ENCODE measurements at places on chromosomes 4 and X.

GRCh38 chr4:7983296-7983695 lies 43.6 kb upstream of the AFAP1 start:
- DNase-seq: no peak

DNA sequence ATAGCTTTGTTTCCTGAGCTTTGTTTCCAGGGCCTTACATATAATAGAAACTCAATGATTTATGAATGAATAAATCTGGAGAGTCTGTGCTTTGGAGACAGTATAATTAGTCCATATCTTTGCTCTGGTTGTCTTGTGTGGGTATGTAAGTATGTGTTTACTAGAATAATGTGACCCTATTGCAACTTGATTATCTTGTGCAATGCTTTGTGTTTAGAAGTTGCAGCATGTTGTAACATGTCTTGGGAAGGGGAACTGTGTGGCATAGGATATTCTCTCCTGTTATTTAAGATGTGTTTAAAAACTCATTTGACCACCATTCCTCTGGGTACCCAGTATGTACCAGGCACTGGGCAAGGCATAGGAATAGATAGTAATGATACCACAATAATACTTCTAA lies 6.1 kb downstream of the SPATA18 start:
- no peak for DNase-seq

- no peak for DNase-seq
Observed at GRCh38 chr4:74531963-74532794, 87.2 kb downstream of the AREG start.

DNA sequence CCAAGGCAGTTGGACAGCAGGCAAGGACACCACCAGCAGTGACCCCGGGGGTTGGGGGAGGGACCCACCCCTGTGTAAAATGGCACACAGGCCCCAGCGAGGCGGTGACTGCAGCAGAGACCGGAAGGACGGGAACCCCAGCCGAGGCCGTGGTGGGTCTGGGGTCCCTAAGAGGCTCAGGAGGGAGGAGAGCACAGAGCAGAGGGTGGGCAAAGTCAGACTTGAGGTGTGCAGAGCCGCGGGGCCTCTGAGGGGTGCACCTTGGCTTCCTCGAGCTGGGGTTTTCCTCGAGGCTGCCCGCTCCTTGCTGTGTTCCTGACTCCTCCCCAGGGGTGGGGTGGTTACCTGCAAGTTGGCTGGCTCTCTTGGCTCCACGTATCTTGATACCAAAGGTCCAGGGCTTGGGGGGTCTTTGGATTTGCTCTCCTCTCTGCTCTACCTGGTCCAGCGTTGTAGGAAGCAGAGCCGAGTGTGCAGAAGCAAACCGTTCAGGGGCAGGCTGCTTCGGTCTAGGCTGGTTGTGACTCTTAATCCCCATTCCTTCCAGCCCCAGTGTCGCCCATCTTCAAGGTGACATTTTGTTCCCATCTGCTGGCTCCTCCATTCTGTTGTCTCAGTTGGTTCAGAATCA lies 37.9 kb upstream of the SORCS2 start:
- no peak for DNase-seq

DNA sequence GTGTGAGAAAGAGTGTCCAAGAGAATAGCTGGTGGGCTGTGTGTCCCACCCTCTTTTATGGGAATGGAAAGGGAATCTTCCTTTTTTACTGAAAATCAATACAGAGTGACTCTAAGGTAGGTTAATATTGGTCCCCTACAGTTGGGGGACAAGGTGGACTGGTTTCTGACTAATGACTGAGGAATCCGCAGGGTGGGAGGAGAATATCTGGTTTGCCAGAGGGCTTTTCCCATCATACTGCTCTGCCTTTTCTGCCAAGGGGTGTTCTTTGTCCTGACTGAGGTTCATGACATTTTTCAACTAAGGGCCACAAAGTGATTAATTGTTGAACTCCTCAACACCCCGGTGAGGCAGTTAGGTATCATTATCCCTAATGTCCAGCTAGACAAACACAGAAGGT lies 261.6 kb downstream of the SPATA18 start:
- no peak for DNase-seq

GRCh38 chrX:149013081-149013480 lies 492.0 kb downstream of the IDS start:
- DNase-seq: no peak

DNA sequence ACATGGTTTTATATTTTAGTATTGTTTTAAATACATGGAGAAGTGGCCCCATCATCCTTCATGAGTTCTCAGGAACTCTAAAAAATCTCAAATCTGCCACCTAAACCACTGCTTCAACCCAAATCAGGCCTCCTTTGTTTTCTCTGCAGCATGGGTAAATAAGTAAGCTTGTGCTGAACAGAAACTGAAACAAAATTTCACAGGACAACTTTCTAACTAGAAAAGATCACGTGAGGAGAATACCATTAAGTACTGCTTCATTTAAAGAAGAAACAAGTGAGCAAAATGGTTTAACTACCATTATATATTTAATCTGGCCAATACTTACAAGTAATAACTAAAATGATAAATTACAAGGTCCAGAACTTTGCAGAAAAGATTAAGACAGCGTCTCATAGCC lies 2.5 kb downstream of the ARAP2 start:
- DNase-seq: no peak

DNA sequence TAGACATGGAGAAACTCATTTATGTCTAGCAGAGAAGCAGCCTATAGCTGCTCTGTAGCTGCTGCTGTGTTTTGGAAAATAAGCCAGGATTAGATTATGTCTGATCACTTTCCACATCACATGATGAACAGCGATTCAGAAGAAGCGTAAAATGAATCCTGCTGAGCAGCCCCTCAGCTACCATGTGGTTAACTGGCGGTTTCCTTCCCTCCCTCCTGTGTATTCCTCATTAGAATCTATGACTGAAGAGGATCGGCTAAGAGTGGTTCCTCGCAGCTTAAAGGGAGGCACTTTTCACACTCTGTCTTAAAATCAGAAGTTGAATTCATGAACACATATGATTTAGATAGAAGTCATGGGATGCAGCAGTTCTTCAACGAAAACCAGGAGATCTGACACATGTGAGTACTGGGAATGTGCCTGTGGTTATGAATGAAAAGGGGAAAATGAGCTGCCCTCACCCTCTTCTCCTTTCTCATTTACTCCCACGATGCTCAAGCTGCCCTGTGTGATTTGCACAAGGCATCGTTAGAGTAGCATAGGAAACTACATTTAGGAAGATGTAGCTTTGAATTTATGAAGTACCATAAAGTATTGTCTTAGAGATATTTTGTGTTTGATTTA lies at the start of gene PPEF1:
Gene PPEF1 (plus strand): TSS at position 220 of the 624 bp plus-strand sequence. CDS start 136 bp downstream, at position 356.
- DNase-seq: no peak

DNA sequence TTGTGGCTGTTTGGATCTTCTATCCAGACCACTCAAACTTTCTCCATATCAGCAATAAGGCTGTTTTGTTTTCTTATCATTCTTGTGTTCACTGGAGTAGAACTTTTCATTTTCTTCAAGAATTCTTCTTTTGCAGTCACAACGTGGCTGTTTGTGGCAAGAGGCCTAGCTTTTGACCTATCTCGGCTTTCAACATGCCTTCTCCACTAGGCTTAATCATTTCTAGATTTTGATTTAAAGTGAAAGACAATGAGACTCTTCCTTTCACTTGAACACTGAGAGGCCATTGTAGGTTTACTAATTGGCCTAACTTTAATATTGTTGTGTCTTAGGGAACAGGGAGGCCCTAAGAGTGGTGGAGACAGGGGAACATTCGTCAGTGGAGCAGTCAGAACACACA lies 19.1 kb downstream of the FGF2 start:
- no peak for DNase-seq

DNA sequence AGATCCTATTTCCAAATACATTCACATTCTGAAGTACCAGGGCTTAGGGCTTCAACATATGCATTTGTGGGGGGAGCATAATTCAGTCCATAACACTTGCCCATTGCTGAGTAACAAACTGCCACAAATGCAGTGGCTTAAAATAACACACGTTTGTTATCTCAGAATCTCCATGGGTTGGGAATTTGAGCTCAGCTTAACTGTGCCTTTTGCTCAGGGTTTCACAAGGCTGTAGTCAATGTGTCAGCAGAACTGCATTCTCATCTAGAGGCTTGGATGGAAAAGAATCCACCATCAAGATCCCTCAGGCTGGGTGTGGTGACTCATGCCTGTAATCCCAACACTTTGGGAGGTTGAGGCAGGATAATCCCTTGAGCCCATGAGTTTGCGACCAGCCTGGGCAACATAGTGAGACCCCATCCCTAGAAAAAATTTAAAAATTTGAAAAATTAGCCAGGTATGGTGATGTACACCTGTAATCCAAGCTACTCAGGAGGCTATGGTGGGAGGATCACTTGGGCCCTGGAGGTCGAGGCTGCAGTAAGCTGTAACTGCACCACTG lies 25.8 kb upstream of the TBL1X start:
- DNase-seq: no peak

GRCh38 chr4:19694812-19695211 lies 556.9 kb upstream of the SLIT2 start:
- no peak for DNase-seq

- DNase-seq: no peak
Observed at GRCh38 chr4:161320377-161320776, 843.4 kb downstream of the FSTL5 start.

DNA sequence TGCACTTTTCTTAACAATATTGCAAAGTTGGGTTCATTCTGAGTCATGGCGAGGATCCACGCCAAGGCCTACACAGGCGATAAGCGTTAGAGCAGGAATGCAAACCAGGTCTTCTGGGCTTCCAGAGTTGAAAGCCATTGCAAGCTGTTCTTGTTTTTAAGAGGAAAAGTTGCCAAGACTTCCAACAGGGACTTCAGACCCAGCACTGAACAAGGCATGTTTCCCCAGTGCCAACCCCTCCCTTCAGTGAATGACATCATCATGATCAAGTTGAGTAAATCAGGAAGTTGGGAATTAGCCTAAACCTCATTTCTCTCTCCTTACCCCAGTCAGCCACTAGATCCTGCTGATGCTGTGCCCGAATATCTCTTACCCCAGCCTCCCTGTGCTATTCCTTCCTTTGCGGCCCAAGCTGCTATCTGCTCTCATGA lies 355.1 kb downstream of the HS3ST1 start:
- no peak for DNase-seq

DNA sequence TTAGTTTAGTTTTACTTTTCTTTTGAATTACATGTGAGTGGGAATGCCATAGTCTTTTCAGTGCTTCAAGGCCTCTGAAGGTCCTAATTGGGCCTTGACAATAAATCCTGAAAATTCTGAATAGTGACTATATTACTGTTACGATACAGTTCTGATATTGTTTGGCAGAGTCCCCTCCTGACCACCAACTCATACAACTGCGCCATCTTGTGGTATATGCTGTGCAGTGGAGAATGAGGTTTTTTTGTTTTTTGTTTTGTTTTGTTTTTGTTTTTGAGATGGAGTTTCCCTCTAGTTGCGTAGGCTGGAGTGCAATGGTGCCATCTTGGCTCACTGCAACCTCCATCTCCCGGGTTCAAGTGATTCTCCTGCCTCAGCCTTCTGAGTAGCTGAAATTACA lies 56.6 kb upstream of the CHRDL1 start:
- no peak for DNase-seq

DNA sequence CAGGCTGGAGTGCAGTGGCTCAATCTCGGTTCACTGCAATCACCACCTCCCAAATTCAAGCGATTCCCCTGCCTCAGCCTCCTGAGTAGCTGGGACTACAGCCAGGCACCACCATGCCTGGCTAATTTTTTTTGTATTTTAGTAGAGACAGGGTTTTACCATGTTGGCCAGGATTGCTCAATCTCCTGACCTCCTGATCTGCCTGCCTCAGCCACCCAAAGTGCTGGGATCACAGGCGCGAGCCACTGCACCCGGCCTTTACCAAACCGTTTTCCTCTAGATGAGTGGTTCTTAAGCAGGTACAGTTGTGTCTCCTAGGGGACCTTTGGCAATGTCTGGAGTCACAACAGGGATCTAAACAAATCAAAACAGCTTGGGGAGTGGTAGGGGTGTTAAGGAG lies 11.6 kb downstream of the AMELX start:
- no peak for DNase-seq

DNA sequence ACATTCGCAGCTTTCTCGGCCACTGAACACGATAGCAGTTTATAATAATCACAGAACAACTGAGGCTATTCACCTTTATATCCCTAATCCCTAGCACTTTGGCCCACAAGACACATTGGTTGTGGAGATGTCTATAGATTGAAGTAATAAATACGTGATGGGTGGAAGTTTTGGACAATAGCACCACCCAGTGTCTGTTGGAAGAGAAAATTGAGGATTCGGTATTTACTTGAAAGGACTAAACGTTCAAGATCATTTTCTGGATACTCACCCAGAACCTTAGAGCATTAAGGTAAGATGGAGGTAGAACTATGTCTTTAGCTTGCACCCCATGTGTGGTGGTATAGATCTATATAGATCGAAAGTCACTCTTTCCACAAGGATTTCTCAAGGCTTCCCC lies 787 bp upstream of the TMSB15A start:
- DNase-seq: no peak

DNA sequence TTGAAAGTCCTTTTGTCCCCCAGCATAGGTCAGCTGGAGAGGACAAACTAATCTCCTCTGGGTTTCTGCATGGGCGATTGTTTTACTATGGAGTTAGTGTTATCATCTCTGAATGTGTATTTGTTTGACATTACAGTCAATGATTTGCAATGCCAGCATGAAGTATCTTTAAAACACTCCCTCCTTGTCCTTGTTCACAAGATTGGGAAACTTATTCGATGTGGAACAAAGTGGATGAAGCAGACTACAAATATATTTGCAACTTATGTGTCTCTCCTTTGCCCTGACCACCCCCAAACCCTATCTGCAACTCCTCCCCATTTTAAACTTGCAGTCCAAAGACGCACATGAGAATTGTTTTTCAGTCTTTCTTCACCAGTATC lies 1.5 kb upstream of the PITX2 start:
- no peak for DNase-seq

- DNase-seq: no peak
Observed at GRCh38 chr4:182507805-182508204, 264.6 kb downstream of the TENM3 start.

DNA sequence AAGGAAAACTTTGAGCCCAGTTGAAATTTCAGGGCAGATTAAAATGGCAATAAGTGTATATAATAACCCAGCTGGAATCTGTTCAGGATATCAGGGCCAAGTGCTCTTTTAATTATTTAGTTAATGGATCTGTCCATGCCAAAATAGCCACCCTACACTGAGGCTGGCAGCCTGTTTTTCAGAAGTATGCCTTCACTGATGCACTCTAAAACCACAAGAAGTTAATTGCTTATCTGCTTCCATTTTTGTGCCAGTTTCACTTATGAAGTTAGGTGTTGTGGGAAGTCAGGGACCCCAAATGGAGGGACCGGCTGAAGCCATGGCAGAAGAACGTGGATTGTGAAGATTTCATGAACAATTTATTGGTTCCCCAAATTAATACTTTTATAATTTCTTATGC lies 960.3 kb downstream of the C4orf33 start:
- no peak for DNase-seq

GRCh38 chr4:115763051-115763450 lies 649.6 kb upstream of the NDST4 start:
- no peak for DNase-seq

- no peak for DNase-seq
Observed at GRCh38 chr4:3519468-3520264, 12.6 kb downstream of the LRPAP1 start.

DNA sequence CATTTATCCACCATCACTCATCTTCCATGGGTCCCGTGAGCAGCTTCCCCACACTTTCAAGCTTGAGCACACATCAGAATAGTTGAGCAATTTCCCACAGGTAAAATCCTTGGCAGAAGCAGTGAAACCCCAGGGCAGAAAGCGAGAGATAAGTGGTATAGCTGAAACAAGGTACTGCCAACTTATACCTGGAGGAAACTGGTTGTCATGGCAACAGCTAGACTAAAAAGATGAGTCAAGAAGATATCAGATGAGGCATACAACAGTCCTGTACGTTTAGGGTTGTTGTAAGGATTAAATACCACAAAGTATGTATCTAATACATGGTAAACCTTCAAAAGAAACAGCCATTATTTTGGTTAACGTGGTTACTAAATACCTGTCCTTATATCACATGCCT lies 66.9 kb upstream of the PHOX2B start:
- DNase-seq: no peak
